Stimulated activated CD4-positive, alpha-beta T cell treated with anti-CD3 and anti-CD28 coated beads, Interleukin-15, amount 100 ng/mL, for 1 hour (primary cell): ENCODE measurements at places on chromosomes 7 and 10.

- no peak for DNase-seq
These were observed 46.0 kb downstream of the HELLS start for GRCh38 chr10:94591461-94592205.

GRCh38 chr7:139949629-139950028, 113.1 kb downstream of the PARP12 start:
- no peak for DNase-seq

GRCh38 chr10:110498982-110499795, 1.5 kb downstream of the DUSP5 start:
- no peak for DNase-seq

DNA sequence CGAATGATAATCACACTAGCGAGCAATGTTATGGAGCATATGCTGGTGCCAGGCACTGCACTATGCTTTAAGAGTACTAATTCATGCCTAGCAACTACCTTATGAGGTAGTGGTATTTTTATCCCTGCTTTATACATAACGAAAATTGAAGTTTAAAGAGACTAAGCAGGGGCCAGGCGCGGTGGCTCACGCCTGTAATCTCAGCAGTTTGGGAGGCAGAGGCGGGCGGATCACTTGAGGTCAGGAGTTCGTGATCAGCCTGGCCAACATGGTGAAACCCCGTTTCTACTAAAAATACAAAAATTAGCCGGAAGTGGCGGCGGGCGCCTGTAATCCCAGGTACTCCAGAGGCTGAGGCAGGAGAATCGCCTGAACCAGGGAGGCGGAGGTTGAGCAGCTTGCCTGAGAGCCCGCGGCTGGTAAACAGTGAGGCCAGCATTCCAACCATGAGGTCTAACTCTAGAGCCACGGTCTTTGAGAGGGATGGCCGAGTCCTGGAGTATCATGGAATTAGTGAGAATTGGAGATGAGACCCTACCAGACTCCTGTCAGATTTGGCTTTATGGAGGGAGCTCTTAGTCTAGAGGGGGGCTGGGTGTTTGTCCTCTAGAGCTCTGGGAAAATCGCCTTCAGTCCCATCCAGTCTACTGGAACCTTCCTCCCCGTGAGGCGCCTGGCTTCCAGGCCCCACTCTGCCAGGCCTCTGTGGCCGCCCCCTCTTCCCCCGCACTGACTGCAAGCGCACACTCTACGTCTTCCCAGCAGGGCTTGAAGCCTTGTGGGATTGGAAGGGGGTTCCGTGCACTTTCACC, 11.6 kb downstream of the TLX1 start:
- DNase-seq = no peak

DNA sequence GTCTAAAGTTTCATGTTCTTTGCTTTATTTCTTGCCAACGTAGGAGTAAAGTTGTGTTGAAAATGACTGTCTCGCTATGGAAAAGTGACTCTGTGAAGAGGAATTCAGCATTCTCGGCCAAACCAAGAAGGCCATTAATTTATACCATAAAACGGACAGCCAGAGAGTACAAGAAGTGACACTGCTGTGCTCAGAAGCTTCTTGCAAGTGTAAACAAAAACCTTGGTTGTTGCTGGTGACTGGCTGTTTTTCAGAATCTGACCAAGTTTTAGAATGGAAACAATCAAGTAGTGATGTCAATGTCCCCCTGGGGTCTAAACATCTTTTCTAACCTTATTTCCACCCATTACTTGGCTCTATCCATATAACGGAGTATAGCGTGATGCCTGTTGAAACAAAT, 201.9 kb downstream of the INHBA start:
- no peak for DNase-seq

GRCh38 chr7:115827305-115828045, 203.1 kb downstream of the TFEC start:
- no peak for DNase-seq

- DNase-seq = no peak
These were observed 82.9 kb downstream of the NOD1 start for GRCh38 chr7:30395676-30396075.

- no peak for DNase-seq
These were observed 139.4 kb upstream of the SHH start for GRCh38 chr7:155951554-155952158.

GRCh38 chr10:74419958-74420375, 268.9 kb downstream of the ADK start:
- no peak for DNase-seq

DNA sequence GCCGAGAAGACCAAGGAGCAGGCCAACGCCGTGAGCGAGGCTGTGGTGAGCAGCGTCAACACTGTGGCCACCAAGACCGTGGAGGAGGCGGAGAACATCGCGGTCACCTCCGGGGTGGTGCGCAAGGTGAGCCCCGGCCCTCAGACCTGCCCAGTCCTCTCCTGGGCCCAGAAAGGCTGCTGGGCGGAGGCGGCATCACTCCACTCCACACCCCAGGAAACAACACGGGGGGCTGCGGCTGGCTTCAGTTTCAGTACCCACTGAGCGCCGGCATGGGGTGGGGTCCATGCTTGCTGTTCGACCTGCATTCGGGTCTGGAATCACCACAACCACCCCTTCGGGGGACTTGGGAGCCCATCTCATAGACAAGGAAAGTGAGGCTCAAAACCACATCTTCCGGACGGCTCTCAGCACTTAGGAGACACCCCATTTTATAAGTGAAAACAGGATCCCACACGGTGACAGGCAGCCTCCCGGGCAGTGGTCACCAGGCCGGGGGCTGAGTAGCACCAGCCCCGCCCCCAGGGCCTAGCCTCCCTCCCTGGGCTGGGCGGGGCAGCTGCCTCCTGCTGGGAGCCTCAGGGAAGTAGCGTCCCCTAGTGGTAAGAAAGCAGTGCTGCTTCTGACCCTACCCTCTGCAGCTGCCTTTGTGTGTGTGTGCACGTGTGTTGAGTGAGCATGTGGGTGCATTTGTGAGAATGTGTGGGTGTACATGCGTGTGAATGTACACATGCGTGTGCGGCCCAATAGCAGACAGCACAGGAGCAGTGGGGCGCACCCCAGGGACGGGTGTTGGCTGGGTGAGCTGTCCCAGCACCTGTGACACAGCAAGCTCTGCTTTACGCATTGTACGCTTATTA, 1.8 kb downstream of the SNCG start:
- no peak for DNase-seq

DNA sequence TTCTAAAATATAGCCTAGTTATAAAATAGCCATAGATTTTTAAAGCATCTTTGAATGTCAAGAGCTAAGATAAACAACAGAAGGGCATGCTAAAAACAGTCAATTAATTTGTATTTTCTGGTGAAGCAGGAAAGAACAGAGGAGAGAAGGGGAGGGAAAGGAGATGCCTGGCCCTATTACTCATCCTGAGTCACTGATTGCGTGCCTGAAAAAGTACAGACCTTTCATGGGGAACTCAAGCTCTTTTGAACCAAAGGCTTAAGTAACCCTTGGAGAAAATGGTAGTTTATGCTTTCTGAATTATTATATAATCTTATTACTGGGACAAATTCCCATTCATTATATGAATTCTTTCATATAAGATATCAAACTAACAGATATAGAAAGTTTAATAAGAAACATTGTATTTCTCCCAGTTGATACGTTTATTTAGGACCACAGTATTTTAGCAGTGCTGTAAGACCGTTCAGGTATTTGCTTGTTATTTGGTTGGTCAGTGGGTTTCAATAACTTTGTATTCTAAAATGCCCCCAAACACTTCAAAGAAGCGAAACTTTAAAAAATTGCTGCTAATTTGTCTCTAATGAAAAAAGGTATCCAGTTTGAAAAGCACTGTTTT, 151.3 kb downstream of the HGF start:
- no peak for DNase-seq

- DNase-seq = no peak
These were observed 326.6 kb upstream of the KLF6 start for GRCh38 chr10:4111643-4112042.
